ENCODE measurements at places on chromosomes 1 and 21.
A peak's percentile ranks its signal among the peaks of the same experiment; 100 is the strongest.

DNA sequence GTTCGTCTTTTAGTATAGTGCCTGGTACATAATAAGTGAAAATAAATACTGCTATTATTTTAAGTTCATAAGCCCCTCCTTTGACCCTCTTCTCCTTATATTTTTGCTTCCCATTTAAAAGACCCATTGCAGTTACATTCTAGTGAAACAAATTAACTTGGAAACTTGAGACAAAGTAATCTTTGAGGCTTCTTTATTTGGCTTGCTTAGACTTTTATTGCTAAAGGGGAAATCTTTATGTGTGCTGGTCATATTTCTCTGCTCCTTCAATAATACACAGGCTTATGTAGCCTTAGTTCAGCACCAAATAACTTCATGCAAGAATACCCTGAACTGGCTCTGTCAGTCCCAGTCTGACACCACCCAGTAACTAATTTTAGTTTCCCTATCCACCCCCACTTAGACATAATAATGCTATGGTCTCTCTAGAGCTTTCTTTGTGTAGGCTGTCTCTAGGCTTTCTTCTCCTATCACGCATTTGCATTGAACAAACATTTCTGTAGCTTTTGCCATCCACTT lies 257.8 kb downstream of the OMA1 start:
- DNase-seq: no peak

GRCh38 chr21:18204931-18205330 lies 39.7 kb upstream of the CHODL start:
- DNase-seq: no peak

GRCh38 chr1:119359730-119360129 lies 8.9 kb upstream of the HAO2 start:
- DNase-seq: no peak

GRCh38 chr1:37999430-38000232 lies 5.7 kb downstream of the FHL3 start:
- peak; percentile 63 for DNase-seq

- no peak for DNase-seq
Observed at GRCh38 chr1:8739377-8739776, 78.1 kb downstream of the RERE start.

DNA sequence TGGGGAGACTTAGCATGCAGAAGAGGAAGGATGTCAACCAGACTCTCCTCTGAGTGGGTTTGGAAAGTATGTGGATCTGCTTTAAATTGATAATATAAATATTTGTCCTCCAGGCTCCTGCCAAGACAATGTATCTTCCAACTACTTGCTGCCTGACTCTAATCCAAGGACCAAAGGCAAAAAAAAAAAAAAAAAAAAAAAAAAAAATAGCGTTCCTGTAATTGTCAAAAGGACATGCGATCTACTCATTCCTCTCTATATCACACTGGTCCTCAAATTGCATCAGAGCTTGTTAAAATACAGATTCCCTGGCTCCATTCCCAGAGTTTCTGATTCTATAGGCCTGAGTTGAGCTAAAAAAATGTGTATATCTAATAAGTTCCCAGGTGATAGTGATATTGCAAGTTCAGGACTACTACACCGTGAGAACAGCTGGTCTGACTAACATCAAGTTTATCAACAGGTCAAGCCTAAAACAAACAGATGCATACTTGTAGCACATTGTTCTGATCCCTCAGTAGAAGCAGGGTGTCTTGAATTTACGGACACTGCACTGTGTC lies 141.3 kb downstream of the TNR start:
- no peak for DNase-seq

GRCh38 chr1:76086597-76086996 lies 12.1 kb downstream of the ST6GALNAC3 start:
- DNase-seq: no peak

GRCh38 chr1:185608177-185608576 lies 126.0 kb upstream of the HMCN1 start:
- no peak for DNase-seq

DNA sequence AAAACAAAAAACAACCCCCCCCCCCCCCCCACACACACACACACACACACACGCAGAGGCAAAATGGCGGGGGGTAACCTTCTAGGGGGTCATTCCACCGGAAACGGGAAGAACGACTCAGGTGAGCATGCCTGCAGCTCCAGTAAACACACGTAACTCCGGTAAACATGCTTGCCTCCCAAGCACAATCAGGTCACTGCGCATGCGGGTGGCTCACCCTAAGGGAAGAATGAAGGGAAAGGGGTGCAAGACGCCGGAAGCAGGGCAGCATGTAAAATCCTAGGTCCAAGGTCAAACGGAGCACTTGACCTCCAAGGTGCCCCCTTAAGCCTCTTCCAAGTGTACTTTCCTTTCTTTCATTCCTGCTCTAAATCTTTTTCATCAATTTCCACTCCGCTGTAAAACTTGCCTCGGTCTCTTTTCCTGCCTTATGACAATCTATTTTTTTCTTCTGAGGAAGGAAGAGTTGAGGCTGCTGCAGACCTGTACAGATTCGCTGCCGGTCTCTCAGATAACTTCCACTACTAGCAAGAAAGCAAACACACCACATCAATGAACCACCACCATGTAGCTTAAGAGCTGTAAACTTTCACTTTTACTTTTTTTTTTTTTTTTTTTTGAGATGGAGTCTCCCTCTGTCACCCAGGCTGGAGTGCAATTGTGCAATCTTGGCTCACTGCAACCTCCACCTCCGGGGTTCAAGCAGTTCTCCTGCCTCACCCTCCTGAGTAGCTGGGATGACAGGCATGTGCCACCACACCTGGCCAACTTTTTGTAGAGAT lies 21.0 kb upstream of the CBR3 start:
- no peak for DNase-seq

- DNase-seq: no peak
Observed at GRCh38 chr1:225999912-226000337, 782 bp upstream of the SDE2 start.

GRCh38 chr1:153777648-153778047 lies 2.4 kb downstream of the SLC27A3 start:
- no peak for DNase-seq

GRCh38 chr1:50109647-50110075 lies 941 bp downstream of the ELAVL4 start:
- DNase-seq: no peak

DNA sequence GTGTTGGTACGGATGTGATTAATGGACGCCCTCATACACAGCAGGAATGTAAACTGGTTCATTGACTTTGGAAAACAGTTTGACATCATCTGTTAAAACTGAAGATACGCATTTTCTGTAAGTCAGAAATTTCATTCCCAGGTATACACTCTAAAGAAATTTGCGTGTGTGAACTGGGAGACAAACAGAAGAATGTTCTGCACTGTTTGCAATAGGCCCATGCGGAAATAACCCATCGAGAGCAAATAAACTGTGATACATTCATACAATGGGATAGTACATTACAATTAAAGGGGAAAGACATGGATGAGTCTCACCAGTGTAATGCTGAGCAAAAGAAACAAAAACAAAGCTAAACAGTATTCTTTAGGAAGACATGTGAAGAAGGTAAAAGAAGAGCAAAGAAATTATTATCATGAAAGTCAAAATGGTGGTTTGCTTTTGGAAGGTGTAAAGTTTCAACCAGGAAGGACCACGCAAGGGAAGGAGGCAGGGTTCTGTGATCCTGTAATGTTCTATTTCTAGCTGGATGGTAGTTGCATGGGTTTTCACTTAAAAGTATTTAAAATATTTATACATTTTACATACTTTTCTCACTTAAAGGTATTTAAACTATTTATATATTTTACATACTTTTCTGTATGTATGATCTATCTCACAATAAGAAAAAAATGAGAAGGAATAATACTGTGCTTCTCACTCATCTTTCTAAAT lies 30.3 kb downstream of the INTS7 start:
- DNase-seq: no peak

- peak; percentile 8 for DNase-seq
Observed at GRCh38 chr1:85894651-85895050, 186.4 kb upstream of the ZNHIT6 start.

DNA sequence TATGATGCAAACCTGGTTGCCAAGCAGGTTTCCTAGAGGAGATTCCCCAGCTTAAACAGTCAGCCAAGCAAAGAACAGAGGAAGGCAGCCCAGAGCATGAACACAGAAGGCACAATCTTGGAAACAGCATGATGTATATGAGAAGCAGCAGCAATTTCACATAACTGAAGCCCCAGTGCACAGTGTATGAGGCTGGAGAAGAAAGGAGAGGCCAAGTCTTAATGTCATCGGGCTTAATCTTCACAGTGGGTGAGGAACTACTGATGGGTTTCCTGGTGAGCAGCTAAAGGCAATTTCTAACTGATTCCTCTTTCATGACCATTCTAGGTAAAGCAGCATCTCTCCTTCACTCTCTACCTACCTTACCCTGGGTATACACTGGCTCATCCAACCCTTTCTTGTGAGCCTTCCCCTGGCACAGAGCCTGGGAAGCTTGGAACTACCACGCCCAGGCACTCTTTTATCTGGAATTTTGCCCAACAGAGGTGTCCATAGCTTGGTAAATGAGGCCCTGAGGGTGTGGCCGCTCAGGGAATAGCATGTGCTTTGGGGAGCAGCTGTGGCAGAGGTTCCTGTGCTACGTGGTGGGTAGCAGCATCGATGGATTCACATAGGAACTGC lies 22.0 kb downstream of the FYB2 start:
- DNase-seq: no peak

DNA sequence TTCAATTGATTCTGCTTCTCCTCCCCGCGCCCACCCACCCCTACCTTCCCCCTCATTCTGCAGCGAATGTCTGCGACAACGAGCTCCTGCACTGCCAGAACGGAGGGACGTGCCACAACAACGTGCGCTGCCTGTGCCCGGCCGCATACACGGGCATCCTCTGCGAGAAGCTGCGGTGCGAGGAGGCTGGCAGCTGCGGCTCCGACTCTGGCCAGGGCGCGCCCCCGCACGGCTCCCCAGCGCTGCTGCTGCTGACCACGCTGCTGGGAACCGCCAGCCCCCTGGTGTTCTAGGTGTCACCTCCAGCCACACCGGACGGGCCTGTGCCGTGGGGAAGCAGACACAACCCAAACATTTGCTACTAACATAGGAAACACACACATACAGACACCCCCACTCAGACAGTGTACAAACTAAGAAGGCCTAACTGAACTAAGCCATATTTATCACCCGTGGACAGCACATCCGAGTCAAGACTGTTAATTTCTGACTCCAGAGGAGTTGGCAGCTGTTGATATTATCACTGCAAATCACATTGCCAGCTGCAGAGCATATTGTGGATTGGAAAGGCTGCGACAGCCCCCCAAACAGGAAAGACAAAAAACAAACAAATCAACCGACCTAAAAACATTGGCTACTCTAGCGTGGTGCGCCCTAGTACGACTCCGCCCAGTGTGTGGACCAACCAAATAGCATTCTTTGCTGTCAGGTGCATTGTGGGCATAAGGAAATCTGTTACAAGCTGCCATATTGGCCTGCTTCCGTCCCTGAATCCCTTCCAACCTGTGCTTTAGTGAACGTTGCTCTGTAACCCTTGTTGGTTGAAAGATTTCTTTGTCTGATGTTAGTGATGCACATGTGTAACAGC lies 339.9 kb downstream of the NTNG1 start:
- no peak for DNase-seq

GRCh38 chr1:236064674-236065508 lies at the start of gene NID1:
TSS of gene NID1 (minus strand) at chr1:236065090. CDS start at chr1:236065079, 11 bp downstream.
- DNase-seq: no peak

DNA sequence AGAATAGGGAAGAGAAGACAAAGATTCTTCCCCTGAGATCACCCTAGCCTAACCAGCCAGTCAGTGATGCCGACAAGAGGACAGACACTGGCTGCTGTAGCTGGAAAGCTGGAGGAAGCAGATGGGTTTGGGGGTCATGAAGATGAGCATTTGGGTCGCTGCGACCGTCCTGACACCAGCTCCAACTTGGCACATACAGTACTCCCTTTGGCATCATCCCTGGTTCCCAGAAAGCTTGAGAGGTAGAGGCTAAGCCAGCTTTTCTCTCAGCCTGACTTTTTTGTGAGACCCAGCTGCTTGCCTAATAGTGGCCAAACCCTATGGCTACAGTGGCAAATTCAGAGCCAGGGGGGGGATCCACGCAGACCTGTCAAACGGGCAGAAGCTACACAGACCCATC lies 43.0 kb upstream of the IKBKE start:
- no peak for DNase-seq

DNA sequence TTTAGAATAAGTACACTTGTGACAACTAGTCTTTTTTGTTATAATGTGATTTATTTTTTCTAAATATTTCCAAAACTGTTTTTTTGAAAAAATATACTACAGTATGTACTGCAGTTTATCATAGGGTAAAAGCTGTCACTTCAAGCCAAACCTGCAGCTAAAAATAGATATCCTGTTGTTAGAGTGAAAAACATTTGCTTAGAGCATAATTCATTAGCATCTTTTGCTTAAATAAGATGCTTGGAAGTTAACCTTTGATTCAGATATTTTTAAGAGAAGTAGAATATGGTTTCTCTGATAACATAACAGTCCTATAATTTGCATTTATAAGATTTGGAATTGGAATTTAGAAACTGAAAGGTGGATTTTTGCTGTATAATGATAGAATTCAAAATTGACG lies 21.5 kb downstream of the PRKACB start:
- no peak for DNase-seq

GRCh38 chr1:143660354-143660941 lies 311.3 kb downstream of the FAM72C start:
- no peak for DNase-seq

GRCh38 chr1:203586496-203587081 lies 40.0 kb upstream of the ATP2B4 start:
- DNase-seq: no peak

DNA sequence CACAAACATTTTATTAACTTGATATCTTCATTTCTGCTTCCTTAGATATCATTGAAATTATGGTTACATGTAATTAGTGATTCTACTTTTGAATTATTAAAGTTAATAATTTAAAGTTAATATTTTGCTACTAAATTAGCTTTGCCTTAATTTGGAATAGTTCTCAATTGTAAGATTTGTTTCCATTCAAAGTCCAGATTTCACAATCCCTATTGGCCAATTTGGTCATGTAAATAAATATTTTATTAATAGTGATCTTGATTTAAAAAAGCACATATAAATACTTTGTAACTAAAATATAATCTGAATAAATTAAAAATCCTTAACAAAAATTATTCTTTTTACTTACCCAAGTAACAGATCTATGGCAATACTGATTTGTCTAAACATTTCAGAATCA lies 1558.6 kb downstream of the NCAM2 start:
- no peak for DNase-seq

DNA sequence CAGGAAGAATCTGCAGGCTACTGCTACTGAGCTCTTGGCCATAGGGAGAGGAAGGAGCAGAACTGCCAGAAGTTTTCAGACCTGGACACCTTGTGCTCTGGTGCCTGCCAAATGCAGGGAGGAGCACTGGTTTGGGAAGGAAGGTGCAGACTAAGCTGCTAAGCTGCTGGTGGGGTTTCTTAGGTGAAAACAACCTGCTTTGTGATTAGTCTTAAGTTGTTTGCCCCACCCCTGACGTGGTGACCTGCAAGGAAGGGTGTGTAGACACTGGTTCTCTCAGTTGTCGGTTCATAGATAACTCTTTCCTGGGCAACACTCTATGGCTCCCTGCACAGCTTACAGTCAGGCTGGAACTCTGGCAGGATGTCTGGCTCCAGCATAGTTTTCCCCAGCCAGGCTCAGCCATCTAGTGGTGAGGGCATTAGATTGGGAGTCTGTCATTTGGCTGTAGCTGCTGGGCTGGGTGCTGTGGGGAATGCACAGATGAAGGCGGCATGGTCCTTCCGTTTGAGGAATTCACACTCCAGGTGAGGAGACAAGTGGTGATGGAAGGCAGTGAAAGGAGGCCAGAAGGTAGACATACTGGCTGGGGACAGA lies 10.3 kb upstream of the S100A10 start:
- DNase-seq: no peak

- DNase-seq: no peak
Observed at GRCh38 chr1:52632732-52633290, at the start of gene SHISAL2A. TSS of gene SHISAL2A (plus strand) at chr1:52633168. CDS start at chr1:52633494, 326 bp downstream.

Measured in kidney glomerular epithelial cell (primary cell).